Activated B cell treated with CpG ODN at 0.5 μM for 24 hours (primary cell): ENCODE measurements at places on chromosomes 16 and 17. TPM values are rescaled to one million over a fixed set of nuclear protein-coding genes. Genes with fewer than 3 reads are reported as not detected.

Gene SLC38A8
- total RNA-seq = not detected in 2 replicates

Gene TBX6
- 2.3 TPM in 2 replicates for total RNA-seq

Gene C1QTNF8
- not detected in 2 replicates for total RNA-seq

Gene AIPL1
- total RNA-seq = not detected in 2 replicates

Gene KRT17
- not detected in 2 replicates for total RNA-seq

Gene SPATA33
- total RNA-seq = 8.5 TPM in 2 replicates

Gene ZNF48
- total RNA-seq = 11.7 and 13.0 TPM in 2 replicates

Gene ITGB4
- total RNA-seq = 2.1 and 2.2 TPM in 2 replicates
